ENCODE measurements at places on chromosomes 4 and X.

DNA sequence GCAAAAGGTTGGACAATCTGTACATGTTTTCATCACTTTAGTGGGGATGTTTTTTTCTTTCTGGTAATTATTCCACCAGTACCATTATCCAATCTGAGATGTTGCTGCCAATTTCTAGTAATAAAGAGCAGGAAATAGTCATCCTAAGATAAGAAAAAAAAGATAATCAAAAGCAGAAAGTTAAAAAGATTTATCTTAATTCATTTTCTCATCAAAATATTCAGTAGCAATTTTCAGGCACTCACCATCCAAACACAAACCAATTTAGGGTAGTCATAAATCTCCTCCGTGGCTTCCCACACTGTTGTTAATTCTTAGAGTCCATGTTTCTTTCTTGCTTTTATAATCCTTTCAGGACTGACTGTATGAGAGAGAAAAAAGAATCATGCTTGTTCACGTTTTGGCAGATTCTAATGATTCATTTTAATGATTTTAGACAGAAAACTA, 263.7 kb upstream of the UGT8 start:
- DNase-seq, result no peak

- DNase-seq, result no peak
Observed at GRCh38 chr4:174592256-174592984, 70.1 kb upstream of the HPGD start.

- no peak for DNase-seq
Observed at GRCh38 chr4:141124224-141124623, 9.0 kb downstream of the RNF150 start.

- DNase-seq, result no peak
Observed at GRCh38 chrX:16039363-16039762, 84.0 kb upstream of the GRPR start.

DNA sequence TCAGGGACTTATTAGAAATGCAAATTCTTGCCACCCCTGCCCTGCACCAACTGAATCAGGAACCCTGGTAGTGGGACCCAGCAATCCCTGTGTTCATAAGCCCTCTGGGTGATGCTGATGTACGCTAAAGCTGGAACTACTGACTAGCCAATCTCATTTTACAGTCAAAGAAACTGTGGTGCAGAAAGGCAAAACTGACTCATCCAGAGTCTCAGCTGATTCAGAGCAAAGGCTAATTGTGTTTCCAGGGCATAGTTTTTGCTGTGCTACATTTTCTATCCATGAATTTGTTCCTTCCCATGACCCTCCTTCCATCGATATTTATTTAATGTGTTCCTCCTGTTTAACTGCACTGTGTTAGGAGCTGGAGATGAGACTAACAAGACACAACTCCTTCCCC, 207.5 kb downstream of the REPS2 start:
- DNase-seq, result no peak
